ENCODE measurements at places on chromosomes 12 and 14. TPM values are rescaled to one million over a fixed set of nuclear protein-coding genes. Genes with fewer than 3 reads are reported as not detected.

The C12orf60 gene
- total RNA-seq, result 3.9 TPM

The LRRK2 gene
- total RNA-seq, result 22.9 TPM

The CAPS2 gene
- 15.9 TPM for total RNA-seq

The TULP3 gene
- 21.5 TPM for total RNA-seq

The KRT6B gene
- total RNA-seq, result not detected

The KRT75 gene
- total RNA-seq, result not detected

The CACNA2D4 gene
- total RNA-seq, result 0.06 TPM

The TTC6 gene
- not detected for total RNA-seq

The INSM2 gene
- not detected for total RNA-seq

The MED6 gene
- total RNA-seq, result 22.3 TPM

The CIROP gene
- total RNA-seq, result 0.06 TPM

The LRRC10 gene
- not detected for total RNA-seq

The ST8SIA1 gene
- total RNA-seq, result 1.2 TPM

The PMEL gene
- 1.2 TPM for total RNA-seq

The SPIC gene
- not detected for total RNA-seq

The IL31 gene
- not detected for total RNA-seq

The SUPT16H gene
- total RNA-seq, result 86.1 TPM

The SLC2A14 gene
- total RNA-seq, result 0.31 TPM

The GLIPR1L1 gene
- total RNA-seq, result not detected

The BTG1 gene
- total RNA-seq, result 11.6 TPM

The KRT71 gene
- total RNA-seq, result not detected

The BCL2L14 gene
- 0.06 TPM for total RNA-seq

The DPPA3 gene
- not detected for total RNA-seq

The NEUROD4 gene
- total RNA-seq, result not detected

The ZNF891 gene
- 0.79 TPM for total RNA-seq

All from aortic smooth muscle cell (primary cell).